Stimulated activated CD4-positive, alpha-beta T cell treated with anti-CD3 and anti-CD28 coated beads, Interleukin-15, amount 100 ng/mL, for 1 hour (primary cell): ENCODE measurements at places on chromosomes 12 and 14.

DNA sequence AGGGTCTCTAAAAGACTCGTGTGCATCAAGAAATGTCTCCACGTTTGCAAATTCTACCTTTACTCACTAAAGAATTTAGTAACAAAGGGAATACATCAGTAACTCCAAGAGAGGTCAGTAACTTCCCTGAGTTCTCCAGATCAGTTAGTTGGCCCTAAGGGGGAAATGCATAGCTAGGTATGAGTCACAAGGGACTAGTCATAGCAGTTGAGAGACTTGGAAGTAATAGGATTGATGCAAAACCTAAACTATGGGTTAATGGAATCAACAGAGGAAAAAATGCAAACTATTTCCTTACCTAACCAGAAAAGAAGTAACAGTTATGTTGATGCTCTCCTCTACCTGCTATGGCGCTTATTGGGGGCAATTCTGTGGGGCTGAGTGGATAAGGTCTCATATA lies 148.8 kb upstream of the GARIN6 start:
- no peak for DNase-seq

DNA sequence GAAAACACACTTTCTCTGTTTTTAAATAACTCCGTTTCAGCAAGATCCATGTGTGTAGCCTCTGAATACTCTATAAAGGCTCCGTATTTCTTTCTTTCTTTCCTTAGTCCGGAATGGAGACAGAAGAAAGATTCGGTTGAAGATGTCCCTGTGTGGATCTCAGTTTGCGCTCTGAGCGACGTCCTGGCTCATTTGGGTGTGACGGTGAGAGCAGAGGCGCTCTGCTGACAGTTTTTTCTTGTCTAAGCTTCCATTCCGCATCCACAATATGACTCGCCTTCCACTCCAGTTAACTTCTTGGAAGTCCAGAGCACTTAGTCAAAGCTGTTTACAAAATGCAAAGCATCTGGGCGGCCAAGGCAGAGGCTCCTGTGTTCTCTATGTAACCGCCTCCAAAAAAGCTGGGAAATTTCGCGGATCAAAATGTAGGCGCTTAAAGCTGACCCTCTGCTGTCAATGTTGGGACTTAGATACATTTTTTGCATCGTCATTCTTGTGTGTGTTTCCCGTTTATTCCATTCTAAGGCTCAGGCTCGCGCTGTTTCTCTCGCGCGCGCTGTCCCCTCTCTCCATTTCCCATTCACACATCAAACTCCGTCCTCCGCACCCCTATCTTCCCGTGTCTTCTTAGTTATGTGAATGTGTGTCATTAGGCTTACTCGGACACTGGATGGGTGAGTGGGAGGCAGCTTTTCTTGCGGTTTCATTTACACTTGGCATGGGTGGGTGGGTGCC lies 880 bp upstream of the FLRT2 start:
- DNase-seq = no peak

GRCh38 chr14:97771340-97772045 lies 974.3 kb downstream of the VRK1 start:
- DNase-seq = no peak

DNA sequence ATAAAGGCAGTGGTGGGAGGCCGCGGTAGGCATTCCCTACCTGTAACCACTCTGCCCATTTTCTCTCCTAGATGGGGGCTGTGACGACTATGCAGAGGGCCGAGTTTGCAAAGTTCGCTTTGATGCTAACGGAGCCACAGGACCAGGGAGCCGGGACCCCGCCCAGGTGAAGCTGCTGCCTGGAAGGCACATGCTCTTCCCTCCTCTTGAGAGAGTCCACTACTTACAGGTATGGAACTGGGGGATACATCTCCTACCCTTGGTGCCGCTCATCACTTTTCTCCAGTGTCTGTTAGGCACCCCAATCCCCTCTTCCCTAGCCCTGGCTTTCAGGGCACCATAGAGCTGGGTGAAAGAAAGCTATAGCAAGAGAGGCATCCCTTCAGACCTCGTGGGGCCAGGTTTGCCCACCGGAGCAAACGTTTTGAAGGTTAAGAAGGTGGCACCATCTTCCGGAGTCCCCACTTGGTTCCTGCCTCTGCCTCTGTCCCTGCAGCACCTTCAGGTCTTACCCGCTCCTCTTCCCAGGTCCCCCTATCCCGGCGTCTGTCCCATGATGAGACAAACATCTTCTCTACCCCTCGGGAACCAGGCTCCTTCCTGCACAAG lies 2.0 kb upstream of the P3H3 start:
- no peak for DNase-seq

- DNase-seq = no peak
These were observed 24.7 kb upstream of the NTF3 start for GRCh38 chr12:5407034-5407856.

- no peak for DNase-seq
These were observed 159.7 kb downstream of the PAH start for GRCh38 chr12:102757154-102757881.

- no peak for DNase-seq
These were observed 188.9 kb downstream of the PPFIA2 start for GRCh38 chr12:81570234-81570633.

DNA sequence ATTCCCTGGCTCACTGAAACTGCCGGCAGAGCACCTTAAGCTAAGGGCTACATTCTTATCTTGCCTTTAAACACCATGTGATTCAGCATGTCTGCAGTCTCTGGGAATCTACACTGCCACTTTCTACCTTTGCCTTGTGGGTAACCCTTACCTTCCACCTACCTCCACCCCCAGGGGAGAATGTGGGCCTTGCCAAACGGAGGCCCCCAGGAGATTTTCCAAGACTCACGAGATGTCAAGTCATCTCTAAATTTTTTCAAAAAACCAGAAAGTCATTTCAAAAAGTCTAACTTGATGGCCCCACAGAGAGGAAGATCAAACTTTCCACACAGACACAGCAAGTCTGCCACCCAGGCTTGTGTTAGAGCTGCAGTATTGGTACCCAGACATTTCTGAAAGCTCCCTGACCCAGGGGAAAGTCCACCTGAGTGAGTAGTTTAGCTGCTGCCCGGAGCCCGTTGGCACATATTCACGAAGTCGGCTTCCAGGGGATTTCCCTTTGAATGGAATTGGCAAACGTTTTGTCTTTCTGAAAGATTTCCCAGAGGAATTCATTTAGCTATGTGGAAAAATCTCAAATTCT lies 4.7 kb upstream of the PSMA6 start:
- DNase-seq = peak; percentile 21

DNA sequence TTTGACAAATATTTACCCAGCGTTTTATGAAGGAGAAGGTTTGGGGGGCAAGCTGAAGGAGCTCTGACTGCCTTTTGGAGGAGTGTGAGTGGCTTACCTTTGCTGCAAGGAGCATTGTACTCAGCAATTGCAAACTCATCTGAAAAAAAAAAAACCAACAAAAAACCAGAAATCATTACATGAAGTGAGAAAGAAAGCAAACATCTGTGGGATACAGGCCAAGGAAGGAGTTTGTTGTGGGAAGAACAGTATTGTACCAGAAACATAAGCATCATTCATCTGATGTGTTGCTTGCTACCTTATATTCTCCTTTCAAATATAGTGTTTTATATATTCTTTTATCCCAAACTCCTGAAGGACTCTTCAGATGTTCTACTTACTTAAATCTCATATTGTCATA lies 47.6 kb downstream of the A2M start:
- no peak for DNase-seq

DNA sequence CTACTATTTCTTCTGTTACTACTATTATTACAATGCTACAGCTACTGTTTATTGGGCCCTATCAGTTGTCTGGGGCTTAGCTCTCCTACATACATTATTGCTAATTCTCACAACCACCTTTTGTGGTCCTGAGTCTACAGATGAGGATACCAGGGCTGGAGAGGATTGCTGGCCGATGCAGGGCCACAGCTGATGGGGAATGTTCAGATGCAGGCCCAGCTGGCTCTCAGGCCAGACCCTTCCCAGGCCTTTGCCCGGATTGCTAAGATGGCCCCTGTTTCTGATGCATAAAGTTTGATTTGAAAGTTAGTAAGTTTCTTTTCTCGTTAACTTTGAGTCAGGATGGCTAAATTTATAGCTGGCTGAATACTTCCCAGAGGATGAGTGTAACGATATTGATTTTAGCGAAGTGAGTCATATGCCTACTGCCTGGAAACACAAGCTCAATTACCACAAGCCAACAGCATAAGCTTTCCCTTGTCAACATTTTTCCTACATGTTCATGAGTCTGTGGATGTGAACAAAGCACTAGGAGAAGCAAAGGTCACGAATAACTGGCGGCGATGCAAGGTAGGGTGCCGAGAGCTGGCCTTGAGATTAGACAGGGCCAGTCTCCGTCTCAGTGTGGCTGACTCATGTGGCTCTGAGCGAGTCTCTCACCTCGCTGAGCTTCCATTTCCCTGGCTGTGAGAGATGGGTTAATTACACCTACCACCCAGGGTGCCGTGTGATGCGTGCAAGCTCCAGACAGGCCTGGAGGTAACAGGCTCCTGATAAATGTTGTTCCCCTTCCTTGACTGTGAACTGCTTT lies 111.0 kb downstream of the BEGAIN start:
- no peak for DNase-seq

- no peak for DNase-seq
These were observed 125.6 kb upstream of the NOS1 start for GRCh38 chr12:117486840-117487659.

DNA sequence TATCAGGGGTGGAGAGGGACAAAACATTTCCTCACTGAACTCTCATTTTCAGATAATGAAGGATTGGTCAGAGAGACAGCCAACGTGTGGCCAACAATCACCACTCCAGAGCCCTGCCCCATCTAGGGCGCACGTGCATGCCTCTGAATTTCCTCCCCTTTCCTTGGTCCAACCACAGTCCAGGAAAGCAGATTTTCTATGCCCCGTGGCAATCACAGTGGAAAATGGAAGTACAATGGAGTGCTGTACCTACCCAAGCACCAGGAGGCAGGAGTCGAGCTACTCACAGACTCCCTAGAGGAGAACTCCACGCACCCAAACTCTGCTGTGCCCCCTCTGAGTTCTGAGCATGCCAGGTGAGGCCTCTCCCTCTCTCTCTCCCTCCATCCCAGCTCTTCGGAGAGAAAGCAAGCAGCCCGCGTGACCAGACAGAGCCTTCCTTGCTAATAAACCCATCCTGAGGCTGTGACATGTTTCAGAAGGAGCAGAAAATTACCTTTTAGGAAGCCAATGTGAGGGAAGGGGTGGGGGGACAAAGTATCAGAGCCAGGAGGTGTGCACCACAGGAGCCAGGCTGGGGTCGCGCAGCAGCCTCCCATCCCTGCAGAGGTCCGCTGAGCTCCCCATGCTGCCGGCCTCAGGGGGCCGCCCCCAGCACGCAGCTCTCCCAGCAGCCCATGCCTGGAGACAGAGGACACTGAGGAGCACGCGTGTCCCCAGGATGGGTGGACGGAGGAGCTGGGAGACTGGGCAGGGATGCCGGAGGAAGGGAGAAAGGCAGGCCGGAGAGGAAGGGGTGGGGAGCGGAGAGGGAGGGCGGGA lies 73.4 kb downstream of the PITPNM2 start:
- no peak for DNase-seq

DNA sequence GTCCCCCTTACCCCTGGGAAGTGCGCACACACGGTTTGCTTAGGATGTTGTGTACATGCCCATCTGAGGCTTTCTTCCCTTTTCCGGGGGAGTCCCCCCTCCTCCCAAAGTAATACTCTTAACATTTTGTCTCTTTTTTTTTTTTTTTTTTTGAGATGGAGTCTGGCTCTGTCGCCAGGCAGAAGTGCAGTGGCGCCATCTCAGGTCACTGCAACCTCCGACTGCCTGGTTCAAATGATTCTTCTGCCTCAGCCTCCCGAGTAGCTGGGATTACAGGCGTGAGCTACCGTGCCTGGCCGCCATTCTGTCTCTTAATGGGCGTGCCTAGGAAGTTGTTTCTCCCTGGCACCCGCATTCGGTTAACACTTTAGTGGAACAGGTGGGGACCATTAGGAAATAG lies 4.5 kb upstream of the GMFB start:
- DNase-seq = no peak

DNA sequence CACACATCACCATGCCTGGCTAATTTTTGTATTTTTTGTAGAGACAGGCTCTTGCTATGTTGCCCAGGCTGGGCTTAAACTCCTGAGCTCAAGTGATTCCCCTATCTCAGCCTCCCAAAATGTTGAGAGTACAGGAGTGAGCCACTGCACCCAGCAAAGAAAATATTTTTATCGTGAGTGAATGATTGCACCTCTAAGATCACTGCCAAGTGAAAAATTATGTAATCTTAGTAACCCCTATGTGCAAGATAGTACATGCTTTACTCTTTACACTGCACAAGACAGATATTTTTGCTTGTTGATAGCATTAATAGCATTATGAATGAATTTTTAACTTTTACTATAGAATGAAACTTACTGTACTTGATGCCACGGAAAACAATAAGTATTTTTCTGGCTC lies 3.4 kb upstream of the MRPS35 start:
- DNase-seq = no peak

DNA sequence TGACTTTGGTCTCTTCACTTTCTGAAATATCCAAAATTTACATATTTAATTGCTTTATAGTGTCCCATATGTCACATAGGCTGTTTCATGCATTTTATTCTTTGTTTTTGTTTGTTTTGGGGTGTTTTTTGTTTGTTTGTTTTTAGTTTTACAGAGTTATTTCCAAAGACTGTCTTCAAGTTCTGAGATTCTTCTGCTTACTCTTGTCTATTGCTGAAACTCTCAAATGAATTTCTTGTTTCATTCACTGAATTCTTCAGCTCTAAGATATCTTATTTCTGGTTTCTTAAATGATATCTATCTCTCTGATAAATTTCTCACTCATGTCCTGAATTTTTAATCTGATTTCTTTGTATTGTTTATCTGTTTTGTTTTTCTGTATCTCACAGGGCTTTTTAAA lies 412.0 kb upstream of the ATP2B1 start:
- DNase-seq = no peak

DNA sequence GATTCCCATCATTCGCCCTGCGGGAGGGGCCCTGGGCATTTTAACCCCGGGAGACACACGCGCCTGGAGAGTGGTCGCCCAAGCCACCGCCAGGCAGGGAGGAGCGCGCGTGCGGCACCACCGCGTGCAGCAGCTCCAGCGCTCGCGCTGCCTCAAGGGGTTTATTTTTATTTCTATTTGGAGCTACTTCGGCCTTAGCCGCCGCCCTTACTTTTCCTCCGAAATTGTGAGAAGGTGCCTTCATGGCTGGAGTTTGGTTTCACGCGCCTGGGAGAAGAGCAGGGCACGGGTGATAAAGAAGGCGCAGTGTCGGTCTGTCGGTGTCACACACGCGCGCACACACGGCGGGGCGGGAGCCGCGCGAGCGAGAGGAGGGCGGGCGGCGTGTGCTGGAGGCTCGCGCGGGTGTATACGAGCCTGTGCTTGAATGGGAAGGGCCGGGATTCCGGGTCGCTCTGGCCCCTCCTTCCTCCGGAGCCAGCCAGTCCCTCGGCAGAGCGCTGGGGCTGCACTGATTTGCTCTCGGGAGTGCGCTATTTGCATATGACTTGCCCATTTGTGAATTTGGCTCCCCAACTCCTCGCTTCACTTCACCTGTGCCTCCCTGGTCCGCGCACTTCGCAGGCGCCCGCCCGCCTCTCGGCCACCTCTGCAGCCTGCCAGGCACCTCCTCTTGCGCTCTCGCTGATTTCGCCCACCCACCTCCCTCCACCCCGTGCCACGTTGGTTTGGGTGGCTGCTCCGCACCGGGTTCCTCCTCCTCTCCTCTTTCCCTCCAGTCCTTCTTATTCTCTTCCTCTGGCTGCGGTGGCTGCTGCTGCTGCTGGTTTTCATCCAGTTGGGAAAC lies 932.3 kb downstream of the DIO2 start:
- DNase-seq = no peak

- no peak for DNase-seq
These were observed 75.3 kb upstream of the C14orf180 start for GRCh38 chr14:104504172-104504735.

- no peak for DNase-seq
These were observed 235.0 kb downstream of the EFCAB11 start for GRCh38 chr14:89719366-89720075.

- no peak for DNase-seq
These were observed 142.5 kb downstream of the EFCAB11 start for GRCh38 chr14:89811954-89812575.
